ENCODE measurements at places on chromosomes 7 and 10.
A peak's percentile ranks its signal among the peaks of the same experiment; 100 is the strongest.

DNA sequence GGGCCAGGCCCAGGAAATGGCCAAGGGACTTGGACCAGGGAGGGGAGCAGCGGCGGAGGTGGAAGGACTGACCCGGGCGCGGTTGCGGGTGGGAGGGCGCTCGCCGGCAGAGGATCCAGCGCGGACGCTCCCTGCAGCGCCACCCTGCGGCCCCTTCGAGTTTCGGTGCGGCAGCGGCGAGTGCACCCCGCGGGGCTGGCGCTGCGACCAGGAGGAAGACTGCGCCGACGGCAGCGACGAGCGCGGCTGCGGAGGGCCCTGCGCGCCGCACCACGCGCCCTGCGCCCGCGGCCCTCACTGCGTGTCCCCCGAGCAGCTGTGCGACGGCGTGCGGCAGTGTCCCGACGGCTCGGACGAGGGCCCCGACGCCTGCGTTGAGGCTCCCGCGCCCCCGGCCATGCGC is 16.8 kb upstream of the ZNF467 start:
- peak; percentile 33 for DNase-seq

DNA sequence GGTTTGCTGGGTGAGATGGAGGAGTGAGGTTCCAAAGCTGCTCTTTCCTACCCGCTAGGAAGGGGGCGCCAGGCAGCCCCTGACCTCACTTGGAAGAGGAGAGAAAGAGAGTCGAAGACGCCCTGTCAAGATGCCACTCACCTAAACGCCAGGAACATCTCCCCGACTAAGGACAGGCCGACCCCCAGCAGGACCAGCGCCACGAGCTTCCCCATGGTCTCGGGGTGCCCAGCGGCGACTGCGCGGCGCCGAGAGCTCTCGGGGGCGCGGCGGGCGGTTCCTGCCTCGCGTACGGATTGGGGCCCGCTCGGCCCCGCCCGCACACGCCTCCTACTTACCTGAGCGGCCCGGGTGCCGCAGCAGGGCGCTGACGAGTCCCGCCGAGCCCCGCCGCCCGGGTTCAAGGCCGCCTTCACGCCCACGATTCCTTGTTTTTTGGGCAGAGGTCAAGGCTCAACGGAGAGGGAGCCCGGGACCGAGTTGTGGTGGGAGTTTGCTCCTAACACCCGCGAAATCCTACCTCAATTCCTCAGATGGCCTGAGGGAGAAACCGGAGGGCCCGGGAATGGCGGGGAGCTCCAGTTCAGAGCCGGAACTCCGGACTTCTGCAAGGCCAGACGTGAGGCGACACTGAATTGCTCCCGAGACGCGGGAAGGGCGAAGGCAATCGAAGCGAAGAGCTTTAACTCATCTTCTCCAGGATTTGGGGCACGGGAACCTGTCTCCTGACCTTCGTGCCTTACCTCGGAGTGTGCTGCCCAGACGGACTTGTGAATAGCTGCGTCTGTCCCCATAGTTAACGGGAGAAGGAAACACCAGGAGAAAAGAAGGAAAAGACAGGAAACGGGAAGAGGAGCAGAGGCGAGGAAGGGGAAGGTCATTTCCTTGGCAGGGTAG is at the start of gene PON3:
PON3 (minus strand) TSS at position 240 of the 897 bp plus-strand sequence; CDS start at position 215, 25 bp downstream.
- DNase-seq, result no peak

DNA sequence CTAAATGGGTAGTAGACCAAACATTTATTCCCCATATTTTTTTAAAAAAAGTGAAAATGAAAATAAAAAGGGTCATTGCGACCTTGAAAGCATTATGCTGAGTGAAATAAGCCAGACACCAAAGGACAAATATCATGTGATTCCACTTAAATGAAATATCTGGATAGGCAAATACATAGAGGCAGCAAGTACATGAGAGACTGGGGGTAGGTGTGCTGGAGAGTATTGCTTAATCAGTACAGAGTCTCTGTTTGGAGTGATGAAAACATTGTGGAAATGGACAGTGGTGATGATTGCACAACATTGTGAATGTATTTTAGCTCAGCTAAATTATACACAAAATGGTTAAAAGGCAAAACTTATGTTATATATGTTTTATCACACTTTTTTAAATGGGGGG is 169.4 kb downstream of the AKR1D1 start:
- DNase-seq, result no peak

DNA sequence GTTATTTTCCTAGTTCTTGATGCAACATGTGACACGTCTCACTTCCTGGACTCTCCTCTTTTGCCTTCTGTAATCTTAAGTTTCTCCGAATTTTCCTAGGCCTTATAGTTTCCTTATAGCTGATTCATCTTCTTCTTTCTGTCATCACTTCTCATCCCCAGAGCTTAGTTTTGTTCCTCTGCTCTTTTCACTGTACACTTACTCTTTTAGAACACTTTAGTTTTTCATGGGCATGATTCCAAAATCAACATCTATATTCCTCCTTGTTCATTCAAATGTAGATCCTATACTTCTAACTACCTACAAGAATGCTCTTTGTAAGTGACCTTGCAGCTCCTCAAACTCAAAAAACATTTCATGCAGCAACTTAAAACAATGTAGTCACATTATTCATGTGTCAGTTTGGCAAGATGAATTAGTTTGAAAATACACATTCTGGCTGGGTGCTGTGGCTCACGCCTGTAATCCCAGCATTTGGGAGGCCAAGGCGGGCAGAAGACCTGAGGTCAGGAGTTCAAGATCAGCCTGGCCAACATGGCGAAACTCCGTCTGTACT is 13.1 kb upstream of the SLC26A3 start:
- no peak for DNase-seq

- DNase-seq, result no peak
Observed at GRCh38 chr7:35596061-35596460, 98.9 kb downstream of the HERPUD2 start.

- no peak for DNase-seq
Observed at GRCh38 chr7:11478426-11478825, 353.6 kb downstream of the THSD7A start.

GRCh38 chr7:8175929-8176369 is 86.0 kb downstream of the ICA1 start:
- no peak for DNase-seq

DNA sequence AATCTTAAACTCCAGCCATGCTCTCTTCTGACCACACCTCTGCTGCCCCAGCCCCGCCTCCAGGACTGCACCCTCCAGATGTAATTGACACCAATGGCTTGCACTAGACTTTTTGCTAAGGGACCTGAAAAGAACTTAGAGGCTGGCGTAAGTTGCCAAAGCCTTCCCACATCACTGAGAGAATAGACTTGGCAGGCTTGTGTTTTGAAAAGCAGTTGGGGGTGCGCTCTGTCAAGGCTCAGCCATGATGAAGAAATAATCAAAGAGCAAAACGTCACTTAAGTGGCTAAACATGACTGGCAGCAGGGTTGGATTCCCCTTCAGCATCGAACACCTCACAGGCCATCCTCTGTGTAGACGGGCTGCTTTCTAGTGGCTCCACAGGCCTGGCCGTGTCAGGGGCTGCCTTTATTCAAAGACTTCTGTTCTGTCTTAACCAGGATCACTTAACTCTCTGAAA is 195.2 kb upstream of the C7orf33 start:
- no peak for DNase-seq

GRCh38 chr7:22726907-22727713 is at the start of gene IL6:
Gene IL6 (plus strand): TSS chr7:22727200. CDS start chr7:22727263, 63 bp downstream.
- DNase-seq, result no peak

DNA sequence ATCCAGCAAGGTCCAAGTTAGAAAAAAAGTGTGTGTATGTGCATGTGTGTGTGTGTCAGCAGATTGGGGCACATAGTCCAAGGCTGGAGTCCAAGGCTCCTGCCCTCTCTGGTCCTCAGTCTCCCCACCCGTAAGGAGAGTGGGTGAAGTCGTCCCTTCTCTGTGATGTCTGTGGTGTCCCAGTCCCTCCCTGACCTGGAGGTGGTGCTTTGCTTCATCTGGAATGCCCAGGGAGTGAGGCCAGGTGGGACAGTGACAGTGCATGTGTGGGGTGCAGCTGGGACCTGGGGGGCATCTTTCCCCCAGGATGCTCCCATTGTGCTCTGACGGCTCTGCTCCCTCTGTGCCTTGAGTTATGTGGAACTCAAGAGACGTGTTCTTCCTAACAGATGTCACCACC is 18.0 kb downstream of the AQP1 start:
- no peak for DNase-seq

DNA sequence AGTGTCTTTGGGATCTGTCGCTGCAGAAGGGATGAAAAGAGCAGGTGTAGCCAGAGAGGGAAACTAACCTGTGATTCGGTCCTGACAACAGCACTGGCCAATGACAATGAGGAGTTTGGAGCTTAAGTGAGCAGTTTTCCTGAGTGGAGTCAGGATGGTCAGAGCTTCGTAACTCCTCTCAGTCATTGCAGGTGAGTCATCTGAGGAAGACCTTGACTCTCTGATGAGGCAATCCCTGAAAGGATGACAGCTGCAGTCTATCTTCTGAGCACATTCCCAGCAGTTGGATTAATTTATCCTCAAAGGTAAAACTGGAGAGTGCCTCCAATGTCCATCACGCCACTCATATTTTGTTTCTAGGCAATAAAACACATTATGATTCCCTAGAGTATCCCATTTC is 401.9 kb downstream of the POM121L12 start:
- no peak for DNase-seq

DNA sequence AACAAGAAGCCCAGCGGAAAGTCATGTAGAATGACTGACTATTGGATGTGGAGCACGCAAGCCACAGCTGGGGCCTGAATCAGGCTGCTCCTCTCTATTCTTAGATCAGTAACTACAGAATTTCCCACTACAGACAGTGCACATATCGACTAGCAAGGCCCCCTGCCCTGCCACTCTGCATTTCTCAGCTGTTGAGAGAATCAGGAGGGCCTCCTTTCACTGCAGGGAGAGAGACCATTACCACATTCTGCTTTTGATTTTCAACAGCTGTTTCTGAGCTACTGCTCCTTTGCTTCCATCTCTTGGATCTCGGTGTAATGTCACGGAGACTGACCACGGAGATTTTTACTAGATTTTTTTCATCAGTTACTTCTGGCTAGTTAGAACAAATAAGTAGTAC is 73.8 kb downstream of the PON1 start:
- no peak for DNase-seq

GRCh38 chr10:78341953-78342614 is 308.4 kb downstream of the RPS24 start:
- DNase-seq, result no peak

DNA sequence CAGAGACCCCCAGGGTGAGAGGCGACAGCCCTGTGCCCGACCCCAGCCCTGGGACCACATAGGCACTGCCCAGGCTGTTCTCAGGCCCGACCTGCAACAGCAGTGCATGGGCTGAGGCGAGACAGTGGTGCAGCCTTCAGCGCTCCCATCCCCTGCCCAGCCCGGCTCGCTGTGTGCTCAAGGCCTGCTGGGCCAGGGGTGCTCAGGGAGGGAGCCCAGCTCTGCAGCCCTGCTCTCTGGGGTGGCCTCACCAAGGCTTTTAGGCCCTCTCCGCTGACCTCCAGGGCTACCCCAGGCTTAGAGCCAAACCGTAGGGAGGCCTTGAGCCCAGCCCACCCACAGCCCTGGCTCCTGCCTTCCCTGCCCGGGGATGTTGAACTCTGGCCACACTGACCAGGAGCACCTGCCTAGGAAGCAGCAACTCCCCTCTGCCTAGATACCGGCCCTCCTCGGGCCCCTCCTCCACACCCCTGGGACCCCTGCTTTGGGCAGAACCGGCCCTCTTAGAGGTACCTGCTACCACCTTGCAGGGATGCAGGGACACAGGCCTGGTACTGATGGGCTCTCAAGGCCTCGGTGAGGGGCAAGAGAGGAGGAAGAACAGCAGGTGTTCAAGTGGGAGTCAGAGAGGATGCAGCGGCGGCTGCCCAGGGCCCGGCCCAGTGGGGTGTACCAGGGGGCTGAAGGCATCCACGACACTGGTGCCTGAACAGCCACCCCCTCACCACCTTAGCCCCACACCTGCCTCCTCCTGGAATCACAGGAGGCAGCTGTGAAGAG is 231.5 kb downstream of the ELFN1 start:
- DNase-seq, result no peak

- no peak for DNase-seq
Observed at GRCh38 chr10:133087045-133087678, 562 bp upstream of the ADGRA1 start.

DNA sequence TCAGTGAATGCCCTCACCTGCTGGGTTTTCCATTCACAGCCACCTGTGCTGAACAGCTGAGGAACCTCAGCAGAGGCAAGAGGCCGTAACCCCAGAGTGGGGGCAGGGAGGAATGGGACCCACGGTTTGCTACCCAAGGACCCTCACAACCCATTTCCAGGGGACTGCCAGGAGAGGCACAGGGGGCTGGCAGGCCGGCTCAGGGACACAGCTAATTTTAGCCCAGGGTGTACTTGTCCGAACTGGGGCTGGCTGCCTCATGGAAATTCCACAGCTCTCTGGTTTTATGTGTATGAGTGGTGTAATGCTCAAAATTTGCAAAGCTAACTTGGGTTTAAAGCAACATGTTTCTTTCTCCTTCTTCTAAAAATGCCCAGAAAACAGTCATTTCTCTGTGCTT is 42.2 kb downstream of the MINDY4 start:
- no peak for DNase-seq

- no peak for DNase-seq
Observed at GRCh38 chr7:1028775-1029636, 15.3 kb upstream of the GPR146 start.

- no peak for DNase-seq
Observed at GRCh38 chr7:78720066-78720465, 733.4 kb downstream of the MAGI2 start.

- no peak for DNase-seq
Observed at GRCh38 chr10:127319271-127319670, 122.9 kb upstream of the INSYN2A start.

GRCh38 chr7:381211-382042 is 91.5 kb downstream of the FOXL3 start:
- peak; percentile 31 for DNase-seq

- no peak for DNase-seq
Observed at GRCh38 chr7:100714725-100715124, 5.5 kb upstream of the EPO start.

DNA sequence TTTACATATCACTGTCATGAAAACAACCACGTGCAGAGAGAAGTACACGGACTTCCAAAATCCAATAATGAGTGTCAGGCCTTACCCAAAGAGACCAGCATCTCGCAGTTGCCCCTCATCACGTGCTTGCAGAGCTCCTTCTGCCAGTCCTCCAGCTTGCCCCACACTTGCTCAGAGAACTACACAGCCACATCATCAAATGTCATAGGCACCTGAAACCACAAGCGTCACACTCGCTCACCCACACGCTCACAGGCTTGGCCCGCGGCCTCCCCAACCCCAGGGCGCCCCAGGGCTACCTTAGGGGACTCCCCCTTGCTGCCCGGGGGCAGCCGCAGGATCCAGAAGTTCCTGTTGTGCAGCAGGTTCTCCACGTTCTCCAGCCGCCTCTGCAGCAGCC is 123.4 kb upstream of the ZNF746 start:
- peak; percentile 32 for DNase-seq

GRCh38 chr7:150746921-150747320 is 9.7 kb downstream of the GIMAP5 start:
- no peak for DNase-seq

- DNase-seq, result no peak
Observed at GRCh38 chr10:3408603-3409365, 236.2 kb upstream of the PITRM1 start.

- no peak for DNase-seq
Observed at GRCh38 chr10:97714401-97715258, 1.1 kb downstream of the MARVELD1 start.

- DNase-seq, result no peak
Observed at GRCh38 chr7:145168427-145168826, 332.6 kb upstream of the TPK1 start.

GRCh38 chr7:19713676-19714075 is 4.8 kb upstream of the POLR1F start:
- DNase-seq, result peak; percentile 40

- DNase-seq, result no peak
Observed at GRCh38 chr10:92790440-92790839, 57.9 kb upstream of the EXOC6 start.
